ENCODE measurements at places on chromosomes 11 and 22.

- DNase-seq = no peak
Measured at GRCh38 chr11:64870176-64870892, 8.1 kb downstream of the EHD1 start.

GRCh38 chr11:8810540-8811301 is 100.3 kb upstream of the AKIP1 start:
- peak; percentile 52 for DNase-seq

DNA sequence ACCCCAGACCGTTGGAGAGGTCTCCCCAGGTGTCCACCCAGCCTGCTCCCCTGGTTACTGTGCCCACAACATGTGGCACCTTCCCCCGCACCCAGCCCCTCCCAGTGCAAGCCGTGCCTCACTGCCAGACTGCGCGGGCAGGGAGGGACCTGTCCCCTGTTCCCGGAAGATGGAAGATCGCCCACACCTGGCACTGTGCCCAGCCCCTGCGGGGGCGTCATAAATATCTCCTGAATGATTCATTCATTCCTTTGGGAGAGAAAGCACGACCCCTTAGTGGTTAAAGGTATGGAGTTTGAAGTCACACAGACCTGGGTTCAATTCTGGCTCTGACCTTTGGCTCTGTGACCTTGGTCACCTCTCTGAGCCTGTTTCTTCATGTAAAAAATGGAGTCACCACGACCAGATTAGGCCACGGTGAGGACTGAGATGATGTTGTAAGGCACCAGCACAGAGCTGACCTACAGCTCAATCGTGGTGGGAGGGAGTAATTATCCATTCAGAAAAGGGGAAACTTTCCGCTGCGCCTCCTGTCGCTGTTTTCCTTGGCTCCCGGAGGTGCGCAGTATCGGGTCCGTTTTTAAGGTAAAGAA is 497 bp upstream of the SYT12 start:
- DNase-seq = no peak

- no peak for DNase-seq
Measured at GRCh38 chr11:36601155-36601554, 3.1 kb upstream of the RAG2 start.

DNA sequence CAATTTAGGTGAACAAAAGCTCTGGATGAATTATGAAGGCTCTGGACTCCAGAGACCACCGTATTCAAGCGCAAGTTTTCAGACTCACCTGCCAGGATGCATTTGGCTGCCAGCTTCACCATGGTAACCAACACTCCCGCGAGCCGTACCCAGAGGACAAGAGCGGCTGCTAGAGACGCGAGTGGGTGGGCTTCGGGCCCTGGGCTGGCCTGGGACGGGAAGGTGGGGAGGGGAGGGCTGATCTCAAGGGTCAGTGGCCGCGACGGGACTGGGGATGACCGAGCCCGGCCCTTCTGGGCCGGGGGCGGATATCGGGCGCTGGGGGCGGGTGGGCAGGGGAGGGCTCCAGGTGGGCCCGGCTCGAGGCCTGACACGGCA is 344 bp downstream of the IFT27 start:
- DNase-seq = no peak

- DNase-seq = no peak
Measured at GRCh38 chr11:2287091-2287490, 14.6 kb downstream of the C11orf21 start.

DNA sequence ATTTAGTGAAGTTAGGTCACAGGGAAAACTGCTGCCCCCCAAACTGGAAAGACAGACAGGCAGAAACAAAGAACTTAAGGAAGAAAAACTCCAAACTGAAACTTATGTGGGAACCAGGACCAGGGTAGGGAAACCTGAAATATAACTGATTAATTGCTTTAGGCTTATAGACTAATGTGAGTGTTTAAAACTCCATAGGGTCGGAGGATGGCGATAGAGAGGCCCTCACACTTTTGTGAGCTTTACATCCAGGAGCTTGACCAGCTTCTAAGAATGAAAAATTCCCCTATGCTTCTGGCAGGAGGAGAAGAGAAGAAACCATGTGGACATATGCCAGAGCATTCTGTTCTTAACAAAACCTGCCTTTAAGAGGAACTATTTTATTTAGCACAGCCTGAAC is 598.6 kb downstream of the NELL1 start:
- no peak for DNase-seq

DNA sequence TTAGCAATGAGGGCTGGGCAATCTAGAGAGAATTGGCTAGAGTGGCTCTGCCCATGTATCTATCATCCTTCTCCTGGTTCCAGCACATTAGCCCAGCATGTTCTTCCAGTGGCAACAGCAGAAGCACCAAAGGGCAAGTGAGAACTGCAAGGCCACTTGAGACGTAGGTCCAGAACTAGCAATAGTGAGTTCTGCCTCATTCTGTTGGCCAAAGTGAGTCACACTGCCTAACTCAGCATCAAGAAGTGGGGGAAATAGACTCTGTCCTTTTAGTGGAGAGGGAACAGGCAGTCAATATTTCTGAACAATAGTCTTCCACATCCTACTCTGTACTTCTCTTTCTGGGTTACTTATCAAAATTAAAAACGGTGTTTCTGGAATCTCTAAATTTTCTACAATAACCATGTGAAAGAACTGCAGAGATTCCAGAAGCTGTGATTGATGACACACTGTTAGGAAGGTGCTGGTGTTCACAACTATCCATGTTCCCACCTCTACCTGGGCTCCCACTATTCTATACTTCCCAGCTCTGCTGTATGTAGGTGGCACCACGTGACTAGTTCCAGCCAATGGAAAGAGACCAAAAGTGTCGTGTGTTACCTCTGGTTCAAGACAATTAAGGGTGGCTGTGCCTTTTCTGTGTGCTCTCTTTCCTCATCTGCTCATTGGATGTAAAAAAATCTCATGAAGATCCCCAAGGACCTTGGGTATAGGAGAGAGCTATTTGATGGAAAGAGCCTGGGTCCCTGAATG is 23.4 kb upstream of the GRK3 start:
- no peak for DNase-seq

DNA sequence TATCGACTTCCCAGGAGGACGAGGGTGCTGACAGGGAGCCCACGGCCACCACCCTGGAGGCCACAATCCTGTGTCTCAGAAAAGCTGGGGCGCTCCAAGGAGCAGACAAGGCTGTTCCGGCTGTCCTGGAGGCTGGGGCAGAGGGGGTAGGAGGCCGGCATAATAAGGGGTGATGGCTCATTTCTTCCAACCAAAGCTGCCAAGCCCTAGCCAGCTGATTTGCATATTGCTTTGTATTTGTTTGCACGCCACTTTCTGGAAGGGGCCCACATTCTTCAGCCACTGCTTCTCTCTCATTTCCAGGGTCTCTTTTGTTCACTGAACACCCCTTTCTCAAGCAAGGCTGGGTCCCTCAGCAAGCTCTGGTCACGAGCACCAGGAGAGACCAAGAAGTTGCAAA is 4.7 kb downstream of the PDE2A start:
- no peak for DNase-seq

DNA sequence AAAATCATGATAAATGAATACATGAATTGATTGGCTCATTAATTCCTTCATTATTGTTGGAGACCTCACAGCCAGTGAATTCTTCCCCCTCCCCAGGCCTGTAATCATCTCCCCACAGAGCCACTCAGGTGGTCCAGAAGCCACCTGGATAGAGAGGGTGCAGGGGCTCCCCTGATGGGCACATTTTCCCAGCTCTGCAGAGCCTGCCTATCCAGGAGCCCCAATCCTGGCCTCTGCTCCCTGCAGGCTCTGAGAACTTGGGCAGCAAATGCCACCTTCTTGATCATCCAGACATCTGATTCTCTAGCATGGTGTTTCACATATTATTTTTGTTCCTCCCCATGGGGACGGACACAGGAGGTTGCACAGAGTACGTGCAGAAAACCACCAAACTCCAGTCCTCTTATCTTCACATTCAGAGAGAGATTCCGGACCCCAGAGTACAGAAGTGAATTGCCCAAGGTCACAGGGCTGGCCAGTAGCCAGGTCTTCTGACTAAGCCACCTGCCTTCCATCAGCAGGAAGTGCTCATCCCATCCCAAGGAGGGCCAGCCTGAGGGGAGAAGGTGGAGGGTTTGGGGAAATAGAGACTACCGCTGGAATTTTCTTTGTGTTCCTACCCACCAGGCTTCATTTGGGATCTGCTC is 348.0 kb downstream of the BUD13 start:
- no peak for DNase-seq

All from hippocampal formation (tissue), 2 donors.